Cortex of kidney (tissue), 1 donor: ENCODE measurements at places on chromosomes 4 and X.

DNA sequence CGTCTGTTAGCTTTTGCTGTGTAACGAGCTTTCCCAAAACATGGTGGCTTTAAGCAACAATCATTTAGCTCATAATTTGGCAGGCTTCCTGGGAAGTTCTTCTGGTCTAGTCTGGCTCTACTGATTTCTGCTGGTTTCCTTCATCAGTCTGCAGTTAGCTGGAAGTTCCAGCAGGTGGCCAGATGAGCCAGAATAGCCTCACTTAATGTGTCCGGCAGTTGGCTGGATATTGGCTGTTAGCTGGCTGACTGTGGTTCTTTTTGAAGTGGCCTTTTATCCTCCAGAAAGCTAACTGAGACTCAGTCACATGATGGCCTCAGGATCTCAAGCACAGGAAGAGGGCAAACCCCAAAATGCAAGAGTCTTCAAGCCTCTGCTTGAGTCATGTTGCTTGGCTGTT lies 34.9 kb downstream of the FTHL17 start:
- no peak for DNase-seq

GRCh38 chrX:136858007-136858756 lies 22.3 kb downstream of the RBMX start:
- DNase-seq, result no peak

DNA sequence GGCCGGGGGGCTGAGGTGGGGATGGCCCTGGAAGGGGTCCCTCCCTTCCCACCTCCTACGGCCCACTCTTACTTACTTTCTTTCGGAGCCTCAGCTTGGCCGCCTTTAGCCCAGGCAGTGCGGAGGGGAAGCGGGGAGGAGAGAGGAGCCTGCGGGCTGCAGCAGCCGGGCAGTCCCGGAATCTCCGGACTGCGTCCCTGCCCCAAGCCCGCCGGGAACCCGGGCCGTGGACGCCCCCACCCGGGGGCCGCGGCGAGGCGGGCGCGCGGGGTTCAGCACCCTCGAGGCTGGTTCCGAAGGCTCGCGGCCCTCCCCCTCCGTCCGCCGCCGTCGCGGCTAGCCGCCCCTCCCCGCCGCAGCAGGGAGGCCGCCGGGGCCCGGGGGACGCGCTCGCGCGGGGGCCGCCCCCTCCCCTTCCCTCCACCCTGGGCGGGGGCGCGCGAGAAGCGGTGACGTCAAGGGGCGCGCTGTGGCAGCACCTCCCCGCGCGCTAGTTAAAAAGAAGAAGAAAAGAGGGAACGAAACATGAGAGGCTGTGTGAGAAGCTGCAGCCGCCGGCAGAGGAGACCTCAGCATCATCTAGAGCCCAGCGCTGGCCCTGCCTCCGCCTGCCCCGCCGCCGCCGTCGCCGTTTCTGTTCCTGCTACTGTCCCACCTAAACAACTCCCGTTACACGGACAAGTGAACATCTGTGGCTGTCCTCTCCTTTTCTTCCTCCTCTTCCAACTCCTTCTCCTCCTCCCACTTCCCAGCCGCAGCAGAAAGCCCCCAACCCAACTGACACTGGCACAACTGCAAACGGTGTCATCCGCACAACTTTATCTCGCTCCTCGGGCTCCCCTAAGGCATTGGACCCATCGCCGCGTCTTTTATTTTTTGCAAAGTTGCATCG lies at the start of gene HHIP:
HHIP (plus strand) TSS at position 526 of the 892 bp plus-strand sequence. CDS start 520 bp downstream, outside the sequence.
- no peak for DNase-seq

DNA sequence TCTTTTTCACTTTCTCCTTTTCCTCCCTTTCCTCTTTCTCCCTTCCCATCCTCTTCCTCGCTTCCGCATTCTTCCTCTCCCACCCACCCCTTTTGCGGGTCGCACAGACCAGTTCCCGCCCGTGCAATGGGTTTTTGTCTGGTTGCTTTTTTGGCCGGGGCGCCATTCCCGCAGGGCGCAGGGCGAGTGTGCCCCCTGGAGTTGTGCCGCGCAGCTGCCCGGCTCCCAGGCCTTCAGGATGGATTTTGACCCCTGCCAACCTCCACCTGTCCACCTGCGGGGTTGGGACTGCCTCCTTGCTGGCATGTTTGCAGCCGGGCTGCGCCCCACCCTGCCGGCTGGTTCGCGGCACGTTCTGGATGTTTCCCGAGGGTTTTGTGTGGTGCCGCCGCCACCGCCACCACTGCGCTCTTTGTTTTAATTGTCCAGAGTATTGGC lies 578 bp upstream of the SEL1L3 start:
- DNase-seq, result no peak

GRCh38 chr4:6855692-6856297 lies 53.8 kb upstream of the TBC1D14 start:
- no peak for DNase-seq

- DNase-seq, result no peak
Observed at GRCh38 chrX:48001260-48001659, 2.5 kb downstream of the ZNF182 start.
